ENCODE measurements at places on chromosomes 13 and 19. TPM values are rescaled to one million over a fixed set of nuclear protein-coding genes. Genes with fewer than 3 reads are reported as not detected.

MAMSTR gene
- 6.5 TPM for total RNA-seq

ZNF549 gene
- total RNA-seq, result 11.5 TPM

TEX26 gene
- not detected for total RNA-seq

ACP5 gene
- 3.9 TPM for total RNA-seq

FAAP24 gene
- total RNA-seq, result 5.2 TPM

ITPKC gene
- 28.3 TPM for total RNA-seq

IL11 gene
- 11.6 TPM for total RNA-seq

PSG3 gene
- total RNA-seq, result not detected

UFM1 gene
- 59.0 TPM for total RNA-seq

ZSCAN22 gene
- 3.7 TPM for total RNA-seq

SIGLEC5 gene
- not detected for total RNA-seq

NCAN gene
- 0.02 TPM for total RNA-seq

MATK gene
- total RNA-seq, result 3.7 TPM

TBXA2R gene
- total RNA-seq, result 0.38 TPM

ZNF345 gene
- 15.8 TPM for total RNA-seq

FLT3 gene
- total RNA-seq, result 0.58 TPM

PROSER3 gene
- total RNA-seq, result 45.1 TPM

AMER2 gene
- 0.57 TPM for total RNA-seq

PTPRH gene
- 10.7 TPM for total RNA-seq

C19orf47 gene
- total RNA-seq, result 17.8 TPM

SIAH3 gene
- total RNA-seq, result 0.51 TPM

CACNG6 gene
- total RNA-seq, result 5.3 TPM

FAM124A gene
- total RNA-seq, result 0.91 TPM

FUT1 gene
- 4.3 TPM for total RNA-seq

KLK14 gene
- 0.99 TPM for total RNA-seq

REEP6 gene
- 3.8 TPM for total RNA-seq

EFNB2 gene
- total RNA-seq, result 202 TPM

SULT2A1 gene
- total RNA-seq, result not detected
